ENCODE measurements at places on chromosomes 1 and 21.

GRCh38 chr1:76835203-76835602 is 32.1 kb upstream of the ST6GALNAC5 start:
- no peak overlapping the region for H3K27ac ChIP-seq
- peaks cover 3% of the 10 kb centered on the region for H3K27me3 ChIP-seq
- peaks cover 5% of the 10 kb centered on the region for H3K4me1 ChIP-seq
- no peak overlapping the region for H3K4me3 ChIP-seq

DNA sequence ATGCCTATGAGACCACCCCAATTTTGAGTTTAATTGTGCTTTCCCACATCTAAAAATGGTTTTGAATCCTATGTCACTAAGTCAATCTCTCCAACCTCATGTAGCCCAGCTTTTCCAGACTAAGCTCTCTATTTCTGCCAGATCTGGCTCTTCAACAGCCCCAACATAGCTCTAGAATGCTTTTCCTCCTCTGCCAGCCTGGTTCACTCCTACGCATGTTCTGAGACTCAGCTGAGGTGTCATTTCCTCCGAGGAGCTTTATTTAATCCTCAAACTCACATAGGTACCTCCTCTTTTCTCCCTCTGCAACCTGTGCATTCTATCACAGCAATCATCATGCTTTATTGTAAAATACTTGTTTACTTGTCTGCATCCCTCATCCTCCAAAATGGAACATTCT is 517.8 kb upstream of the BEND5 start:
- DNase-seq: no peak
- no peaks in the 10 kb centered on the region for H3K27me3 ChIP-seq
- no peak overlapping the region for H3K27ac ChIP-seq
- no peaks in the 10 kb centered on the region for H3K4me1 ChIP-seq
- H3K4me3 ChIP-seq: no peak overlapping the region

DNA sequence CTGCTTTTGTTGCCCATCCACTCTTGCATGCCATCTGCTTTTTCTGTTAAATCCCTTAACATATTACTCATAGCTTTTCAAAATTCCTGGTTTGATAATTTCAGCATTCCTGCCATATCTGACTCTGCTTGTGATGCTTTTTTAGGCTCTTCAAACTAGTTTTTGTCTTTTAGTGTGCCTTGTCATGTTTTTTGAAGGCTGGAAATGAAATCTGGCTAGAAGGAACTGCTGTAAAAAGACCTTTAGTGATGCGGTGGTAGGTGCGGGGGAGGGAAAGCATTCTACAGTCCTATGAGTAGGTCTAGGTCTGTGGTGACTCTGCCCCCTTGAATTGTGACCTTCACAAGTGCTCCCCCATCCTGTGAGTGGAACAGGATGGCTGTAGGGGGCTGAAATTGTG is 15.0 kb upstream of the S100B start:
- no peaks in the 10 kb centered on the region for H3K36me3 ChIP-seq
- H3K27ac ChIP-seq: no peak overlapping the region
- no peak overlapping the region for H3K4me3 ChIP-seq

DNA sequence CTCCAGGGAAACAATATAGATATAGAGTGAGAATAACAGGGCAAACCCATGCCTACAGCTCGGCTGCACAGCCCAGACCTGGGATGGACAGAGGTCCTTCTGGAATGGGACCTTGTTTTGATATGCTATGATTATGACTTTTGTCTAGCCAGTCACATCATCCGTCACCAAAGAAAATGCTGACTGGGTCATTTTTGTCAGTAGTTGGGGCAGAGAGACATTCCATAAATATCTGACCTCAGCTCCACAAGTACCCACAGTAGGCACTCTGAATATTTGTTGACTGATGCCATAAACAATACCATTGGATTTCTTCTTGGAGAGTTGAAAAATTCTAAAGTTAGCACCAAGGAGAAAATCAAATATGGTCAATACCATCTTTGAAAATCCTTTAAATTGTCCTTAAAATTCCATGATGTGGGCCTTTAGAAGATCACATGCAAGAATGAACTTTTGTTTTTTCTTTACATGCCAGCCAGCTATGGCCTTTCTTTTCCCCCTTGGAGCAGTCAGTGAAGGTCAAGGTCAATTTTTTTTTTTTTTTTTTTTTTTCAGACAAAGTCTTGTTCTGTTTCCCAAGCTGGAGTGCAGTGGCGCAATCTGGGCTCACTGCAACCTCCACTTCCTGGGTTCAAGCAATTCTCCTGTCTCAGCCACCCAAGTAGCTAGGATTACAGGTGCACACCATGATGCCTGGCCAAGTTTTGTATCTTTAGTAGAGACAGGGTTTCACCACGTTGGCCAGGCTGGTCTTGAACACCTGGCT is 7.3 kb downstream of the TMCO4 start:
- H3K4me3 ChIP-seq: no peak overlapping the region
- H3K27me3 ChIP-seq: no peaks in the 10 kb centered on the region
- peaks cover 16% of the 10 kb centered on the region for H3K36me3 ChIP-seq
- no peak for DNase-seq

DNA sequence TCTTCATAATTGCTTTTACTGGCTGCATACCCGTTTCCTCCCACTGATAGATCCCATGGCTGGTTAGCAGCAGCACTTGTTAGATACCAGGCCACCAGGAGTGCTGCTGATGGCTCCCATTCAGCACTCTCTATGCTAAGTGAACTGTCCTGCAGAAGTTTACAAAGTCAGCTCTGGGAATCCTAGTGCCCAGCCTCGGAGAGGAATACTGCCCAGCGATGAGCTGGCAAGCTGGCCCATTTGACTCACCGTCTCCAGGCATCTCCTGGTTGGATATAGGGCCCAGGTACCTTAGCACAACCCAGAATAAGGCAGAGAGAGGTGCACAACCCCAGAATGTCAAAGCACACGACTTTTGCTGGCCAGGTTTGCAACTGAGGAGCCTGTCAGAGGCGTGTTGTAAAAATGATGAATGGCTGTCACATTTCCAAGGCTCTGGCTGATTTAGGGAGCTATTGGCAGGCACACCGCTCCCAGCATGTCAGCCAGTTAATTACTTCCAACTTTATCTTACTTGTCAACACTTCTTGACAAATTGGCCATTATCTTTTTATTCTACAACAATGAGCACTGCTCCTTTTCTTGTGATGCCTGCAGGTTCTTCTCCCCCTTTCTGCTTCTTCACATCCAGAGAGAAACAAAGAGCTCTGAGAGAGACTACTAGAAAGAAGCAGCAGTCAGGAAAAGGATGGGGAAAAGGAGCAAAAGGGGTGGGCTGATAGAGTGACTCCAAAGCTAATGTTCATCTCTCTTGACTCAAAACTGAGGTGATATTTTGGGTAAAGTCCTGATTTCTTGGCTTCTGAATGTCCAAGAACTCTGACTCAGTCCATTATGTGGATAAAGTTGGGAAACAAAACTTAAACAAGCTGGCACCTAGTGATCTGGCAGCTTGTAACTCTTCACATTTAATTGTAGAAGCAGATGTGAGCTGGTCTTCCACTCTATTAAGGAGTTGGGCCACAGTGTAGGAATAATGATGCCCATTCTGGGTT is 10.8 kb upstream of the ANGPTL7 start:
- no peak overlapping the region for H3K4me3 ChIP-seq
- no peak for DNase-seq
- H3K36me3 ChIP-seq: peaks cover 3% of the 10 kb centered on the region
- no peak overlapping the region for H3K27ac ChIP-seq

DNA sequence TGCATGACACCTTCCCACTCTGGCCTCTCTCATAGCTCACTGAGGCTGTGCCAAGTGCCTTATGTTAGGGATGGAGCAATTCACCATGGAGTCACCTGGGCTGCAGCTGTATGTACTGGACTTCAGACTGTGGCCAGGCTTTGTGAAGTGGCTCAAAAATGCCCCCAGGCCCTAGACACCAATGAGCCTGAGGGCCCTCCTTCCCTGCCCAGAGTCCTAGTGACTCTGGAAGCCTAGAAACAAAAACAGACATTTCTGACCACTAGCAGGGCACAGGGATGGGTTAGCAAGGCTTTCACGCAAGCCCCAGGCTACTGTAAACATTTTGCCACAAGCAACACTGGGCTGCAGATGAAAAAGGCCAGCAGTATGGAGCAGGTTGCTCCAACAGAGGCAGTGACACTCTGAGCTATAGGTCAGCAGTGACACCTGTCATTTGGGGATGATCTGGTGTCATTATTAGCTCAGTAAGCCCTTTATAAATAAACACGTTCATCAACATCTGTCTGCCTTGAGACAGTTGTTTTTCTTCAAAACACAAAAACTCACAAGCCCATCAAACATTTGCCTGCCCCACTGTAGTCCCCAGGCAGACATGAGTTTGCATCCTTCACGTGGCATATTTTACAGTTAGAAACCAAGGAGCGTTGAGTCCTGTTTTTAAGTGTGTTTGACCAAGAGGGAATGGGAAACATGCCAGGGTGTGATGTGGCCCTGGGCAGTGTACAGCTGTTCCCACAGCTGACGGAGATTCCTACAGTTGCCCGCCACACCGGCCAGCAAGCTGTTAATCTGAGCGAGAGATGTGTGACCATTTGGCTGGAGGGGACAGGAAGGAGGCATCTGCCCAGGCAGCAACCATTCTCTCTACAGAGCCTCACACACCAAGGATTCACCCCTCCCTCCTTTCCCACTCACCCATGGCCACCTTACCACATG is 66.8 kb downstream of the KCNN3 start:
- H3K27ac ChIP-seq: no peak overlapping the region
- H3K36me3 ChIP-seq: no peaks in the 10 kb centered on the region
- no peaks in the 10 kb centered on the region for H3K4me1 ChIP-seq
- H3K4me3 ChIP-seq: no peak overlapping the region

DNA sequence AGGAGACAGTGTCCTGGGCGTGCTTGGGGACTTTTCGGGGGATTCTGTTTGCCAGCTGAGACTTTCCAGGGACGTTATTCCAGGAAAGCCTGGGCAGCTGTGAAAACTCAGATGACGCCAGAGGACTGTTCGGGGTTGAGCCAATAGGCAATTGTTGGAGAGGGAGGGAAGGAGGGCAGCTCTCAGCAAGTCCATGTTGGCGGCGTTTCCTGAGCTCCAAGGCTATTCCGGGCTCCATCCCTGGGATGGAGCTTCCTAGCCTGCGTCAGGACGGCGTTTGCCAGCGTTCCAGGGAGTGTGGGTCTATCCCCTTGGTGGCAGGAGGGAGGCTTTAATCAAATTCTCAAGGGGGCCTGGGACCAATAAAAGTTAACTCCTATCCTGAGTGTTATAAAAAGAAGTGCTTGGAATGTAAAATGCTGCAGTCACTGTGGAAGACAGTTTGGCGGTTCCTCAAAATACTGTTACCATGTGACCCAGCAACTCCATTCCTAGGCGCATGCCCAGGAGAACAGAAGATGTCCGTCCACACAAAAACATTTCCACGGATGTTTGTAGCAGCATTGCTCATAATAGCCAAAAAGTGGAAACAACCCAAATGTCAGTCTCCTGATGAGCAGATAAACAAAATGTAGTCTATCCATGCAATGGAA is 15.2 kb downstream of the SLC27A3 start:
- H3K36me3 ChIP-seq: no peaks in the 10 kb centered on the region
- peak overlapping the region; percentile 59 for H3K4me3 ChIP-seq
- peaks cover 29% of the 10 kb centered on the region for H3K4me1 ChIP-seq
- H3K27me3 ChIP-seq: no peaks in the 10 kb centered on the region

GRCh38 chr1:159532922-159533321 is 2.9 kb downstream of the OR10J5 start:
- no peaks in the 10 kb centered on the region for H3K27me3 ChIP-seq
- no peak overlapping the region for H3K27ac ChIP-seq
- no peak for DNase-seq
- no peaks in the 10 kb centered on the region for H3K36me3 ChIP-seq
- H3K4me3 ChIP-seq: no peak overlapping the region
- no peaks in the 10 kb centered on the region for H3K4me1 ChIP-seq

- no peaks in the 10 kb centered on the region for H3K36me3 ChIP-seq
- H3K27ac ChIP-seq: no peak overlapping the region
- H3K4me3 ChIP-seq: no peak overlapping the region
- H3K4me1 ChIP-seq: no peaks in the 10 kb centered on the region
Measured at GRCh38 chr1:74508449-74508848, 4.0 kb downstream of the LRRC53 start.

DNA sequence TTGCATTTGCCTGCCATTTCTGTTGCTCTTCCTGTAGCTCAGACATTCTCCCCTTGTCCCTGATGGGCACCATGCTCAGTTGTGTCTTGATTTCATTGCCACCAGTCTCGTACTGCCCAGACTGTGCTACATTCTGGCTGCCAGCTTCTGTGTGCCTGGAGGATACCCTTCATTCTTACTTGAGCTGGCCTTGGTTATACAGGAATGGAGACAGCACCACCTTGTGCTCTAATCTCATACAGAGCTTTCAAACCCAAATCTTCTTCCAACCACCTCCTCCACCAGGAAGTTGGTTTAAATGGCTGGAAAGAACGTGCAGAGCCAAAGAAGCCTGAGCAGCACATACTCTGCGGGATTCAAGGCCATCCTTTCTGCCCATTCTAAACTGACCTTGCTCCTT is 165.3 kb downstream of the SLC35F3 start:
- no peaks in the 10 kb centered on the region for H3K36me3 ChIP-seq
- no peak overlapping the region for H3K4me3 ChIP-seq
- DNase-seq: no peak
- peaks cover 2% of the 10 kb centered on the region for H3K27me3 ChIP-seq
- H3K4me1 ChIP-seq: no peaks in the 10 kb centered on the region

GRCh38 chr1:179129702-179130473 is 48.0 kb downstream of the TOR3A start:
- peak overlapping the region; percentile 76 for H3K4me3 ChIP-seq
- peaks cover 15% of the 10 kb centered on the region for H3K4me1 ChIP-seq
- H3K27me3 ChIP-seq: no peaks in the 10 kb centered on the region
- peaks cover 14% of the 10 kb centered on the region for H3K36me3 ChIP-seq
- peak overlapping the region; percentile 93 for H3K27ac ChIP-seq
- peak; percentile 11 for DNase-seq

GRCh38 chr1:30778154-30778978 is 20.8 kb upstream of the LAPTM5 start:
- H3K27me3 ChIP-seq: peaks cover 7% of the 10 kb centered on the region
- H3K4me3 ChIP-seq: no peak overlapping the region
- H3K36me3 ChIP-seq: no peaks in the 10 kb centered on the region
- H3K27ac ChIP-seq: no peak overlapping the region
- peaks cover 19% of the 10 kb centered on the region for H3K4me1 ChIP-seq

- H3K4me3 ChIP-seq: no peak overlapping the region
- no peak overlapping the region for H3K27ac ChIP-seq
- no peak for DNase-seq
- peaks cover 8% of the 10 kb centered on the region for H3K4me1 ChIP-seq
- no peaks in the 10 kb centered on the region for H3K36me3 ChIP-seq
Measured at GRCh38 chr1:40627987-40628902, 37.2 kb downstream of the RIMS3 start.

GRCh38 chr1:2588661-2589430 is 2.3 kb downstream of the PRXL2B start:
- no peak for DNase-seq
- no peak overlapping the region for H3K4me3 ChIP-seq
- no peak overlapping the region for H3K27ac ChIP-seq
- H3K36me3 ChIP-seq: peaks cover 6% of the 10 kb centered on the region

- no peak overlapping the region for H3K27ac ChIP-seq
- H3K4me1 ChIP-seq: no peaks in the 10 kb centered on the region
- H3K27me3 ChIP-seq: peaks cover 2% of the 10 kb centered on the region
- no peak for DNase-seq
Measured at GRCh38 chr1:231861541-231862481, 235.2 kb downstream of the DISC1 start.
